Activated T-cell treated with anti-CD3 and anti-CD28 coated beads, Interleukin-2, amount 50 U/mL, for 72 hours (primary cell): ENCODE measurements at places on chromosomes 5 and 9. TPM values are rescaled to one million over a fixed set of nuclear protein-coding genes. Genes with fewer than 3 reads are reported as not detected.

Gene SGCD
- not detected for total RNA-seq

Gene UGT3A2
- not detected for total RNA-seq

Gene ZNF366
- not detected for total RNA-seq

Gene EPB41L4A
- total RNA-seq = 0.79 TPM

Gene STK32A
- not detected for total RNA-seq

Gene SPATA31E1
- not detected for total RNA-seq

Gene TIMD4
- 7.3 TPM for total RNA-seq

Gene C1QTNF3
- 2.8 TPM for total RNA-seq

Gene GRIA1
- total RNA-seq = not detected

Gene C9
- total RNA-seq = not detected

Gene DNAJB5
- total RNA-seq = 9.9 TPM

Gene RXFP3
- total RNA-seq = not detected

Gene IFNA2
- total RNA-seq = not detected

Gene BNIP1
- 25.6 TPM for total RNA-seq

Gene SLC36A2
- not detected for total RNA-seq

Gene LEAP2
- total RNA-seq = 5.0 TPM

Gene CTXN3
- total RNA-seq = not detected

Gene NKD2
- 18.7 TPM for total RNA-seq

Gene HOMER1
- total RNA-seq = 7.3 TPM

Gene PLCXD3
- total RNA-seq = not detected

Gene ADAMTS19
- not detected for total RNA-seq

Gene PCDHGA1
- total RNA-seq = 0.05 TPM
